ENCODE measurements at places on chromosomes 2 and 18. TPM values are rescaled to one million over a fixed set of nuclear protein-coding genes. Genes with fewer than 3 reads are reported as not detected.

DNA sequence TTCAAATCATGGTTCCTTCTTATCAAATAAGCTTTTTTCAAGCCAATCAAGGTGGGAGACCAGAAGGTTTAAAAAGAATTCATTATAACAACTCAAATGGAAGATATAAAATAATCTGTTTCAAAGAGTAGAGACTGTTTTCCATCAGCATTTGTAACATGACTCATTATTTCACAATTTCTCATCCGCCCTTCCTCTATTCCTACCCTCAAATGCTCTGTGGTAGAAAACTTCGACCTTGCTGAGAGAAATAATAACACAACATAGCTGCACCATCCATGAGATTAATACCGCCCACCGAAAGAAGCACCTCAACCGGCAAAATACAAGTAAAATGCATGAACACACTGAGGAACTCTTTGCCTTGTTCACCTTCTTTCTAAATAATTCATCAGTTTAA is 2039.2 kb upstream of the CELF4 start:
- no peak for DNase-seq

GRCh38 chr18:7923105-7923504 is 356.0 kb downstream of the PTPRM start:
- DNase-seq, result no peak

DNA sequence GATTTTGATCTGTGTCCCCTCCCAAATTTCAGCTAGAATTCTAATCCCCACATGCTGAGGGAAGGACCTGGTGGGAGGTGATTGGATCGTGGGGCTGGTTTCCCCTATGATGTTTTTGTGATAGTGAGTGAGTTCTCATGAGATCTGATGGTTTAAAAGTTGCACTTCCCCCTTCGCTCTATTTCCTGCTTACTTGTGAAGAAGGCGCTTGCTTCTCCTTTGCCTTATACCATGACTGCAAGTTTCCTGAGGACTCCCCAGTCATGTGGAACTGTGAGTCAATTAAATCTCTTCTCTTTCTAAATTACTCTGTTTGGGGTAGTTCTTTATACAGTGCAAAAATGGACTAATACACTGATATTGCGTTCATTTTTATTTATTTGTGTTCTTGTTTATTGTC is 636.8 kb upstream of the LINC00305 start:
- no peak for DNase-seq

- no peak for DNase-seq
Measured at GRCh38 chr2:230202430-230203109, 17.2 kb downstream of the SP110 start.

DNA sequence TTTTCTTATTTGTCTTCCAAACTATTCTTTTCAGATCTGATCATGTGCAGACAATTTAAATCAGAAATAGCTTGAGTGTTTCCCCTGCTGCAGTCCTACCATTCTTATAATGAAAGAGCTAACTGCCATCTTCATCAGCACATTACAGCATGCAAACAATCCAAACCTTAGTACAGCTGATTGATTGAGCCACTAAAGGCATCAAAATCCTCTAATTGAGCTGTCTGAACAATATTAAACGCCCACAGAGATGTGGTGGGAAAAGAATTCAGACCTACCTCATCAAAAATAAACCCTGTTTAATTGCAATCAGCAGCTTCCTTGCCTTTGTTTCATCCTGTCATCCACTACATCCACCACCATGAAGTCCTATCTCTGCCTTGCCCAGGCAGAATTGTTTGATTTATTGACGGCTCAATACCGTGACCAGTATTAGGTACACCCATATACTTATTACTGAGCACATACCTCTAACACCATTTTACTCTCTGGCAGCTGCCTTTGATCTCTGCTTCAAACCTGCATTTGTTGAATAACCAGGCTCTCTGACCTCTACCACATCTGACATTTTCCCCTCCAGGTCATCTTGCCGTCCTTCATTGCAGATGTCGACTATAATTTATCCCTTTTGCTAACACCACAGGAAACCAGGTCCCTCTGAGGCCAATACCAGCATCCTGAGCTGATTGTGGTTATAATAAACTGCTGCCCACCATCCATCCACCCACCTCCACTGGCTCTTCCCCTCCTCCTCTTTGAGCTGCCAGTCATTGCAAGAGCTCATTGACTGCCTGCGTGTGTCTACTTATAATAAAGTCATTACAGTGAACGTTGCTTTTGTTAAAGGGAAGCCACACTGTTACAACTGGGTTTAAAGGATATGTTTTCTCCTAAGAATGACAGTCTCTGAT is 78.5 kb downstream of the RBM43 start:
- DNase-seq, result no peak

GRCh38 chr2:216495656-216496055 is 3.0 kb upstream of the RPL37A start:
- no peak for DNase-seq

- DNase-seq, result no peak
Measured at GRCh38 chr18:8516371-8517250, 92.6 kb upstream of the RAB12 start.

- DNase-seq, result no peak
Measured at GRCh38 chr2:17878281-17879136, at the start of gene KCNS3. KCNS3 (plus strand) TSS chr2:17878667; CDS start chr2:17931009, 52,342 bp downstream.

- no peak for DNase-seq
Measured at GRCh38 chr2:217956586-217957457, 46.0 kb downstream of the TNS1 start.

DNA sequence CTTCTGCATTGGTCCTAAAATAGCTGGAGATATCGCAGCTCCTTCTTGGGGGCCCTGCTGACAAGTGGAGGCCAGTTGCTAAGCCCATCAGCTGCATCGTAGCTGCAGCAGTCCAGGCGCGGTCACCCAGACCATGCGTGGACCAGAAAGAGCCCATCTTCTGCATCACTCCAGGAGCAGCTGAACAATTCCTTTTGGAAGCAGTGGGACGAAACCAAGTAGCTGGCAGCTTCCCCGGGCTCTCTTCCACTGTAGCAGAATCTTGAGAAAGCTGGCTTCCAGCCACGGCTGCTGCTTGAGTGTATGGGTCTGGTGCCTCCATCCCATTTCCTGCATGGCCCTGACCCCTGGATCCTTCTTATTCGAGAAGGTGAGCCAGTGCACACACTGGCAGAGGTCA is 22.2 kb upstream of the CAB39 start:
- DNase-seq, result no peak

DNA sequence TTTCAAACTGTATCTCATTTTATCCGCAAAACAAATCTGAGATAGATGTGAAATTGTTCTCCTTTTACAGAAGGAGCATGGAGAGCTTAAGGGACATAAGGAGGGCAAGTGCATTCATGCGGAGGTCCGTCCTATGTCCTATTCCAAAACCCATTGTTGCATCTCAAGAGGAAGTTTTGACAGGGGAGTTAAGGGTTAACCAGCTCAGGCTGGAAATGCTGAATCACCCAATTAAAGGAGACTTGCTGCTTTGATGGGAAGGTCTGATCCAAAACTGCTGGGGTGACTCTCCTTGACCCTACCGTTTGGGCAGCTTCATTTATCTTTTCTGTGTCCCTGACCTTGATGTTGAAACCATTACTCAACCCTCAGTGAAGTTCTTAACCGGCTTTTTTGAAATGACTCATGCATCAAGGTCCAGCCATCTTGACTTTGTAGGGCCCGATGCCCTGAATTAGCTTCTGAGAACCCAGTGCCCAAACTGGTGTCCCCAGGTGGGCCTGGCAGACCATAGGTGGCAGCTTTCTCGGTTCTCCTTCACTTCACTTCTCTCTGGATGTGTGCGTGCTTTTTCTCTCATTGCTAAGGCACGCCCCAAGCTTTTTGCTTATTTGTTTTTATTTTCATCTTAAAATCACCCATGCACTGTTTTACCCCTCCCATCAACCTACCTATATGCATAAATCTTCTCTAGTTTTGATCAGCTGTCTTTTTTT is 15.9 kb upstream of the TXNDC2 start:
- DNase-seq, result no peak

GRCh38 chr2:27243391-27244130 is 19.3 kb downstream of the SLC30A3 start:
- no peak for DNase-seq

DNA sequence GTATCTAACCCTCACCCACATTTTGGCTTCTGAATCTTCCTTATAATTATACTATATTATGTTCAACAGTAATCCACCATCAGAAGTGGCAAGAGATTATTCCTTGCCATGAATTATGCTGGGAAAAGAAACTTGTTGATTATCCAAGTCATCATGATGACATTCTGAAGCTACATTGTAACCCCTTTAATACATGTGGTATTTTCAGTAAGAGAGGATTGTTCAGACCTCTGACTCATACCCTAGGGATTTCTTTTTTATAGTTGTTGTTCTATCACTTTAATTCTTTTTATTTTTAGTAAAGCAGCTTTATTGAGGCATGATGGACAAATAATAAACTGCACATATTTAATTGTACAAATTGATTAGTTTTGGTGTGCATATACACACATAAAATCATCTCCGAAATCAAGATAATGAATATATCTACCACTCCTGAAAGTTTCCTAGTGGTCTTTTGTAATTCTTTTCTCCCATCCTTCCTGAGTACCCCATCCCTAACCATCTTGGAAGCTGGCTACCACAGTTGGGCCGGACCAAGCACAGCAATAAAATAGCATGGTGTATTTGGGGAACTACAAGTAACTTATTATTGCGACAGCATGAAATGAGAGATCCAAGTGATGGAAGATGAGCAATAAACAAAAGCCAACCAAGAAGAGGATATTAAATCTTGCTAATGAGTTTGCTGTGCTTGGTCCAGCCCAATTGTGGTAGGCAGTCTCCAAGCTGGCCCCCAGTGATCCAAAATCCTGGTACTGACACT is 159.9 kb downstream of the BARD1 start:
- DNase-seq, result no peak

GRCh38 chr18:76984193-76985155 is 148.1 kb downstream of the MBP start:
- DNase-seq, result no peak

DNA sequence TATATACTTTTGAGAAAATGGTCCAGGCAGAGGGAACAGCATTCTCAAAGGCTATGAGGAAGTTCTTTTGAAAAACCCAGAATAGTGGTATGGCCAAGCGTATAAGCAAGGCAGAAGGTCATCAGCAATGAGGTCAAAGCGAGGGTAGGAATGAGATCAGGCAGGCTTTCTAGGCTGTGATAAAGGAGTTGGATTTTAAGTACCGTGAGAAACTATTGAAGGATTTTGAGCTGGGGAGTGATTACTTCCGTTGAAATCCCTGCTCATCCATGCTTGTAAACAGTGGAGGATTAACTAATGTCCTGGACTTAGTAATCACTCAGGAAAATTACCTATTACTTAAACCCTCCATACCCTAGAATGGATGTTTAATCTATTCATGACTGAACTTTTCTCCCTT is 50.2 kb downstream of the EMILIN2 start:
- DNase-seq, result no peak

The TMEM37 gene
- polyA plus RNA-seq, result 9.7 TPM

The MROH2A gene
- polyA plus RNA-seq, result not detected

The MGAT5 gene
- polyA plus RNA-seq, result 16.4 TPM

The DIPK1C gene
- 16.1 TPM for polyA plus RNA-seq

The ARHGEF33 gene
- not detected for polyA plus RNA-seq

The ZDBF2 gene
- polyA plus RNA-seq, result 17.4 TPM

The ADRA2B gene
- 3.1 TPM for polyA plus RNA-seq

Measured in muscle of arm (tissue), 14 donors.